ENCODE measurements at places on chromosomes 6 and 20.

DNA sequence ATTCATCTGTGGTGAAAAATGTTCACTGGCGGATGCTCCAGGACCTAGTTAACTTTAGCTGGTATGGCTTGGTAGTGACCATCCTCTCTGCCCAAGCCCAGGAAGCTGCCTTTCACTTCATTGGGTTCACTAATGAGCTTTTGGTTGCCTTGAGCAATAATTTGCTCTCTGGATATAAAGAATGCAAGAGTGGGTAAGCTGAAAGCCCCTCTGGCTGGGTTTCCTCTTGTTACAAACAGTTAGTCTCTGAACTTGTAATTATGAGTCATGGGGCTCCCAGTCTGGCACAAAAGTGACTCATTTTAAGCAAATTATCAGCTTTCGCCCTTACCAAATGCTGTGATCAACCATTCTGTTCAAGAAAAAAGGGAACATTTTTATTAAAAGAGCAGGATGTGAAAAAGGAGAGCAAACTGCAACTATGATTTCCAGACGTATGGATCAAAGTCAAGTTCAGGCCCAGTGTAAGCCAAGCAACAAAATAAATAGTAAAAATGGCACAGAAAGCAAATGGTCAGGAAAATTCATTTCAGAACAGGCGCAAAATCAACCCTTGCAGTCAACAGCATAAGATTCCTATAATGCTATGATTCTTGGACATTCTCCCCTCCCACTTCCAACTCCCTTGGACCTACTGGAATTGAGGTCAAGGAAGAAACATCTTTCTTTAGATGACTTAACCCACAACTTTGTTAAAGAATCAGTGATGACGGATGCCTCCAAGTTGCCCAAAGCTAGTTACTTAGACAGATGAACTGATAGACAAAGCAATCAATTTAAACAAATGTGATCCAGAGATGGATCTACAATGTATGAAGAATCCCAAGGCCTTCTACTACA is 130.0 kb upstream of the KCNK16 start:
- DNase-seq: no peak

GRCh38 chr20:47676912-47677634 is 108.2 kb downstream of the SULF2 start:
- DNase-seq: no peak

DNA sequence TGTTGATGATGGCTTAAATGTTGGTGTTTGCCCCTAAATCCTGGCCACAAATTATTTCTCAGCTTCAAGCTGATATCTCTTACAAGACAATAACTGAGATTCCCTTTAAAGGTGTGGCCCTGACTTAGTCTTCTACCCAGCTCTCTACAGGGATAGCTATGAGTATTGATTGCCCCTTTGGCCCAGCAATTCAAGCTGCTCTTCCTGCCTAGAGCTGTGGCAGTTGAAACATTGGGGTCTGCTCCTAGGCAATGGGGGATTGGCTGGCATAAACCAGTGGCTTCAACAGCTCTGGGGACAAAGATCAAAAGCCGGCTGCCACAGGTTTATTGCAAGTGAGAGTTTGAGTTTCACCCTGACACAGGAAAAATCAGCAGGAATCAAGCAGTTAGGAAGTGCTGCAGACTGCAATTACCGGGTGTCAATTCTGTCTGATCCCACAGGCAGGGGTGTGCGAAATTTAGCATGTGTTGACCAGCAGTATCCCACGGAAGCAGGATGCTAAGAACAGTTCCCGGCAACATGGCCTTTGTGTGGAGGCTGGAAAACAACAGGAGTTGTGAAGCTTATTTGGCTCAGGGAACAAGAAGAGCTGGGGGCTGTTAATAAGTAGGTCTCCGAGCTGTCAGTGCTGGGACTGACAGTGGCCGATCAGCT is 66.2 kb upstream of the IYD start:
- DNase-seq: no peak

GRCh38 chr6:169783971-169784820 is 32.8 kb downstream of the ERMARD start:
- DNase-seq: no peak

- no peak for DNase-seq
Observed at GRCh38 chr20:21184819-21185218, 58.9 kb downstream of the KIZ start.

- no peak for DNase-seq
Observed at GRCh38 chr6:86128130-86128814, 485.6 kb upstream of the SYNCRIP start.

GRCh38 chr6:169810066-169810989 is 58.9 kb downstream of the ERMARD start:
- DNase-seq: no peak

DNA sequence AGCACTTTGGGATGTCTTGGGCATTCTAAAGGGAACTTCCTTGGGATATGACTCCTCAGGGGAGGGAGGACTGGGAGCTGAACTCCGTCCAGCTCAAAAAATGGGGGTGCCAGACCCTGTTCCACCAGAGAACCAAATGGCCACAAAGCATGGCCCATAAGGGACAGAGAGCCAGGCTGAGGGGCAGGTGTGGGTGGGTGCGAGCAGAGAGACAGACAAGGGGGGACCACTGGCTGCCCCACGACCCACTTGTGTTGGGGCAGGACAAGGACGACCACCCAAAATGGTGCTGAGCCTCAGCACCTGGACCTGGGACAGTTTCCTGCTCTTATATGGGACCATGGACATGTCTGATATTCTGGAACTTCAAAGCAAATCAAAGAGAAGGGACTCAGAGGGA is 148.2 kb upstream of the MLN start:
- no peak for DNase-seq

DNA sequence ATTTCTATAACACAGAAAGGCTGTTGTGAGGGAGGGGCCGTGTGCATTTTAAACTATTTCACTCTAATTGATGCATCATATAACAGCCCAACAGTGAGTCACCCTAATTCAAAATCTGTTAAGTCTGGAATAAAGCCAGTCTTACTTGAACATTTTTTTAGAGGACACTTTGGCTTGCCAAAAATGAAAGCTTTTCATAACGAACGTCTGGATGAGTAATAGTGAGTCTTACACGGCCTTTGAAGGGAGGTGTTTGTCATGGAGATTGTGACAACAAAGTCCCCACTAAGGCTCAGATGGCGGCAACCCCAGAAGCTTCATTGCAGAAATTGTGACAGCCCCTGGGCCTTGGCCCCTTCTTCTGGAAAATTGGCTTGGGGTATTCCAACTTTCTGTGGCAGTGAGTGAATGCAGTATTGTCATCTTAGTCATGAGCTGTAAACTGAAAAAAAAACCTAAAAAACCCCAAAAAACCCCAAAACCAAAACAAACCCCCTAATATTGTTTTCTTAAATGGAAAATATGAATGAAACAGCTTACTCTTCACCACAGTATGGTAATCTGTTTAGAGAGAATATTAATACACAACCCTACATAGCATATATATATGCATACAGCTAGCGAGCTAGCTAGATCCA is 92.6 kb upstream of the CLDN20 start:
- DNase-seq: peak; percentile 74

- no peak for DNase-seq
Observed at GRCh38 chr6:35385457-35386202, 43.3 kb downstream of the PPARD start.

- DNase-seq: no peak
Observed at GRCh38 chr20:19812696-19813095, 54.6 kb downstream of the RIN2 start.

- no peak for DNase-seq
Observed at GRCh38 chr20:57320358-57320757, 9.2 kb upstream of the SPO11 start.

GRCh38 chr6:42932412-42932811 is 3.1 kb downstream of the CNPY3 start:
- DNase-seq: no peak

DNA sequence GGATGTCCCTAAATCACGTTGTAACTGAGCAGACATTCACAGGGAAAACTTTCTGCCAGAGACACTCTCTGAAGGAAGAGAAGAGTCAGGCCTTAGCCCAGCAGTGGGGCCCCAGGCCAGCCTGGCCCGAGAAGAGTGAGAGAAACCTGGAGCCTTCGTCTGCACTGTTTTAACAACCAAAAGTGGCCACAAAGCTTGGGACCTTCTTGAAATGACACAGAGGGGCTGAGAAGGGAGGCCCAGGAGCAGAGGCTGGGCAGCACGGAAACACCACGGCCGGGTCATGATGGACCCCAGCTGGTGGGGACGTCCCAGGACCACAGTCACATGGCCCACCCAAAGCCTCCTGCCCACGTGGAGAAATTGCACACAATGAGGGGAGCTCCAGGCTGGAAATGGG is 126.8 kb upstream of the THBS2 start:
- DNase-seq: no peak

DNA sequence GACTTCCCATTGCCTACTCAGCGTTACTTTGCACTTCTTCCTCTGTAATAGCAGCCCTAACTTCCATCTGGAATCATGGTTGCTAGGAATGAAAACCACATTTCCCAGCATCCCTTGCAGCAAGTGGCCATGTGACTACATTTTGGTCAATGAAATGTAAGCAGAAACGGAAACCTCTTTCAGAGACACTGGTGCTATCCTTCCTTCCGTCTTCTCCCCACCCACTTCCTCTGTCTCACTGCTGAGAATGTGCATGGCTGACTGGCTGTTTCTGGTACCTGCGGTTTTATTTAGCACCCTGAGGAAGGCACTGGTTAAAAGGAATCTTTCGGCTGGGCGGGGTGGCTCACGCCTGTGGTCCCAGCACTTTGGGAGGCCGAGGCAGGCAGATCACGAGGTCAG is 107.4 kb downstream of the SCML4 start:
- DNase-seq: no peak

GRCh38 chr6:2245877-2246863 is 765 bp upstream of the GMDS start:
- DNase-seq: no peak

GRCh38 chr6:153790876-153791473 is 248.1 kb upstream of the OPRM1 start:
- no peak for DNase-seq

DNA sequence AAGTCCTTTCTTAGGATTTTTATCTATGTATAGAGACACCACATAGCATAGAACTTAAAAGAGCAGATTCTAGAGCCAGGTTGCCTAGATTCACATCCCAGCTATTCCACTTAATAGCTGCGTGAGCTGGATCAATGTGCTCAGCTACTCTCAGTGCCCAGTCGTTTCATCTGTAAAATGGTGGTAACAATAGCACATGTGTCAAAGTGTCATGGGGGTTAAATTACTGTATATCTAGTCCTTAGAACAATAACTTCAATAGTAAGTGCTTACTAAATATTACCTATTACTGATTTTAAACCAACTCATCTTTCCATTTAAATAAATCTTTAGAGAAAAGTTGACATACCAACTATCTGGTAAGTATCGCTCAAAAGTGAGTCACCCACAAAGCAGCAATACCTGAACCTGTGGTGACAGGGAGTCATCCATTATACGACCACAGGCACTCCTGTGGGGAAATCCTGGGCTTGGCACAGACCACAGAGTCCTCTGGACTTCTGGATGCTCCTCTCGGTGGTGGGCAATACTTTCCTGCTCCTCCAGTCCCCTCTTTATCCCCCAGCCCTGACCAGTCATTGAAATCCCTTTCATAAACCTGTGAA is 154.8 kb downstream of the PDSS2 start:
- no peak for DNase-seq

- no peak for DNase-seq
Observed at GRCh38 chr6:37636116-37636515, 61.6 kb downstream of the MDGA1 start.

DNA sequence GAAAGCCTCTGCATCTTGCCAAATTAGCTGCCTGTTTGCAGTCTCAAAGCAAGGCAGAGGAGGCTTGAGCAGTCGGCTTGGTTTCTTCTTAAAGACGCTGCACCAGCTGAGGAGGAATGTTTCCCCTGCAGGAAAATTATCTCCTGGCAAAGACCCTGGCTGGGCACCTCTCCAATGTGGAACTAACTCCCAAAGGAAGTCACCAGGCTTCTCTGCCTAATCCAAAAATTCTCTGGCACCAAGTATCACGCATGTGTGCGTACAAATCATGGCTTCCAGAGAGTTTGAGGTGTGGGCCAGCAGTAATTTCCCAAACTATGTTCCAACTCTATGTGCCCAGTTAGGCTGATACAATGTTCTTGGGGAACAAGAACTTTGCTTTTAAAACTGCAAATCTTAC is 176.2 kb downstream of the KIF16B start:
- no peak for DNase-seq

DNA sequence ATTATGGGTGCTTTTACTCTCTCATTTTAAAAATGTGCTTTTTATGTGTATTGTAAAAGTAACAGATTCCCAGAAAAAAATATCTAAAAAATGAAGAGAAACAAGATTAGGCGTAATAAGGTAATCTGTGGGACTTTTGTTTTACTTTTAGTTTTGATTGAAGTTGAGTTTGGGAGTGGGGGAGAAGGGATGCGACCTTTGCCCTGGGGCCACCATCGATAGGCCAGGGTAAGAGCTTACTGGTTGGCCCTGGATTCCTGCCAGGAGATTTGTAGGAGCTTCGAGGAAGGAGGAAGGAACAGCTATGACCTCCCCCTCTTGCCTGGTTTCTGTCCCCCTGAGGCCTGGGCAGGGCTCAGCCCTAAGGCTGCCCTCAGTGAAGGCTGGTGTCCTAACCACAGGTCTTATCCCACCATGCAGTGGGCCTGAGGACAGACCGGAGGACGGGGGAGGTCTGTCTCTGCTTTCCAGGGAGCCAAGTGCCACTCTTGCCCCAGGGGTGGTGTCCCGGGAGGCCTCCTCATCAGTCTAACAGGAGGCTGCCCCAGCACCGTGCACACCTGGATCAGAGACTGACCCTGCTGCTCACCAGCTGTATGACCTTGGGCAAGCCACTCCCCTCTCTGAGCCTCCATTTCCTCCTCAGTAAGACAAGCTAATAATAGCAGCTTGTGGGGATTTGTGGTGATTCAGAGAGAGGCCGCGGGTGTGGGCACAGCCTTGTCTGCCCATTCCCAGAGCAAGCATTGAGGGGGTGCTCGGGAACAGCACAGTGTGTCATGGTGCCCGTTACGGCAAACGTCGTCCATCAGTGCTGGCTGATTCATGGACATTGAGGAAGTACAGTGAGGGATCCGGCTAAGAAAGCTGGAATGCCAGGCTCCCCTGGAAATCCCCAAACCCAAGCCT is 21.2 kb downstream of the TGM2 start:
- DNase-seq: peak; percentile 85

- no peak for DNase-seq
Observed at GRCh38 chr6:29933955-29934354, 8.4 kb upstream of the HLA-A start.

DNA sequence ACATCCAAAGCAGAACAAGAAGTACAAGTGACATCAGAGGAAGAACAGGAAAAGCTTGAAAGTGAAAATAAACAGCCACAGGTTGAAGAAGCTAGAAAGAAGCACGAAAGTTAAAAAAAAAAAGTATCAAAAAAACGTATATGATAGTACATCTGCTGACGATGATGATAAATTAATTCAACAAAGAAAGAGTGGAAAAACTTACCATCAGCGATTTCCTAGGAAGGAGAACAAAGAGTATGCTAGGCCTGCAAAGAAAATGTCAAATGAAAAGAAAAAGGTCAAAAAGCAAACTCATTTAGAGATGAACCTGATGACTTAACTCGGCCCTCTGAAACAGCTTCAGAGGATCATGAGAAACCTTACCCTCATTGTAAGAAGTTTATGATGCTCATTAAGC is 3.7 kb downstream of the SAYSD1 start:
- no peak for DNase-seq

GRCh38 chr6:149951096-149951495 is 9.3 kb downstream of the ULBP2 start:
- DNase-seq: no peak

Data from amniotic stem cell (primary cell).